Omental fat pad (tissue), 4 donors: ENCODE measurements at places on chromosomes 11 and 22. TPM values are rescaled to one million over a fixed set of nuclear protein-coding genes. Genes with fewer than 3 reads are reported as not detected.

DNA sequence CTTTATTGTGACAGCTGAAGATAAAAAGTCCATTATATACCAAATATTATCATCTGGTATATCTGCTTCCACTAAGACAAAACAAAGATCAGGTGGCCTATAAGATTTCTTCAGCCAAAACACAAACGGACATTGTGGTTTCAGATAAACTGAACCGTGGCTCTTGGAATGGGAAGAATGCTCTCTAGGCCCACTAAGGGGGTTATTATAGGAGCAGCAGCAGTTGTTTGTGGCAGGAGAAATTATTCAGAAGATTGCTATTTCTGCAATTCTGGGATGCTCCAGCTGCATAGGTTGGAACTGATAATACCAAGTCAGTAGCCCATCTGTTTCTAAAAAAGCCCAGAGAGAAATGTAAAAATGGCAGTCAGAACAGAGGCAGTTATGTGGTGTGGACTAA is 145.3 kb downstream of the NCAM1 start:
- no peak for DNase-seq

- DNase-seq, result no peak
These were observed 972.1 kb downstream of the JRKL start for GRCh38 chr11:97361812-97362378.

GRCh38 chr11:106961518-106961917 is 56.8 kb downstream of the GUCY1A2 start:
- no peak for DNase-seq

GRCh38 chr22:42414021-42414420 is 18.2 kb downstream of the NFAM1 start:
- no peak for DNase-seq

- no peak for DNase-seq
These were observed 9.2 kb upstream of the SCN4B start for GRCh38 chr11:118161786-118162185.

Gene OR51B2
- total RNA-seq, result 1.1 TPM
